H7 (cell line): ENCODE measurements at places on chromosomes 13 and 19.

DNA sequence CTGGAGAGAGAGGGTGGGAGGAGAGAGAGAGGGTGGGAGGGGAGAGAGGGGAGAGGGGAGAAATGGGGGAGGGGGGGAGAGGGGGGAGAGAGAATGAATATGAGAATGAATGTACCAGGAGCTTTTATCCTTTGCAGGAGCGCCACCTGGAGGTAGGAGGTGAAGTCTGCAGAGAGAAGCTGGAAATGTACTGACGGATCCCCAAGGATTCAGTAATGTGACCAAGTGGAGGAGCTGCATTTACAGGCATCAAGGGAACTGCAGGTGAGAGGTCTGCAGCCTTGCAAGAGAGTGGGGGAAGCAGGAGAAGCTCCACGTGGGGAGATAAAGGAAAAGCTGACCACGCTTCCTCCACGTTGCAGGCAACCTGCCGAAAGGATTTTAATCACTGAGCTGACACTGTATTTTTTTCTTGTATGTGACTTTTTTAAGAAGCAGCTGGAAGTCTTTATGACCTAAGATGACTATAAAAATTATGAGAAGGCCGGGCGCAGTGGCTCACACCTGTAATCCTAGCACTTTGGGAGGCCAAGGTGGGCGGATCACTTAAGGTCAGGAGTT, 33.7 kb downstream of the VSTM1 start:
- peak; percentile 73 for DNase-seq

- peak; percentile 65 for DNase-seq
Observed at GRCh38 chr19:9205501-9206113, 13.8 kb downstream of the OR7D4 start.

DNA sequence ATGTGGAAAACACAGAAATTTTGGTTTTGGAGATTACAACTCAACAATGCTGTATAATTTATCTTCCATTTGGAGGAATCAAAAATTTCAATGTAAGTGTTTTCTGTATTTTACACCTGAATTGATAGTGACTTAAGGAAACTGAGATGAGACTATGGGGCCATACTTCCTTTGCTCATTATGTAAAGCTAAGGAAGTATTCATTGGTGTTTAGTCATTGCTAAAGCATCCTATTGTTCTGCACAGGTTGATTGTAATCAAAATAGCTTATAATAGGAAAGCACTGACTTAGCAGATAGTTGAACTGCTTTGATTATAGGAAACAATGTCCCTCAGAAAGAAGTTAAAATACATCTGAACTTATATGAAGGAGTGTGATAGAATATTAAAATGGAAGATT, 244.4 kb upstream of the SLITRK5 start:
- DNase-seq: no peak

DNA sequence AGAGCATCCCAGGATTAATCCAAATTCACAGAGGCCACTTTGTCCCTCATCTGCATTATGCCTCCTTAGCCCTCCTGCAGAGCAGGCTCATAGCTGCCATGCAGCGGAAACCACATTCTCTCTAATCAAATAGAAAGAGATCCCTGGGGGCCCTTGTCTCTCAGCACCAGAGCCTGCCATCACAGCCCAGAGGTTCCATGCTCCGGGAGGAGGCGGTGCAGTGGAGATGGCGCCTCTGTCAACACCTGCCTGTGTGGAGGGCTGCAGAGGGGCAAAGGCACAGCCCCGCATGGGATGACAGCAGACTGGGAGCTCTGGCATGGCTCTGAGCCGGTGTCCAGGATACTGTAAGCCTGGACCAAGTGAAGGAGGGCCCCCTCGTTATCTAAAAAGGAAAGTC, 111.3 kb downstream of the SLC7A1 start:
- peak; percentile 72 for DNase-seq

GRCh38 chr19:47509973-47510372, 4.9 kb downstream of the NAPA start:
- no peak for DNase-seq

- DNase-seq: no peak
Observed at GRCh38 chr13:94992036-94992960, 280.0 kb upstream of the SOX21 start.

GRCh38 chr13:35293579-35294226, 182.8 kb downstream of the MAB21L1 start:
- no peak for DNase-seq

DNA sequence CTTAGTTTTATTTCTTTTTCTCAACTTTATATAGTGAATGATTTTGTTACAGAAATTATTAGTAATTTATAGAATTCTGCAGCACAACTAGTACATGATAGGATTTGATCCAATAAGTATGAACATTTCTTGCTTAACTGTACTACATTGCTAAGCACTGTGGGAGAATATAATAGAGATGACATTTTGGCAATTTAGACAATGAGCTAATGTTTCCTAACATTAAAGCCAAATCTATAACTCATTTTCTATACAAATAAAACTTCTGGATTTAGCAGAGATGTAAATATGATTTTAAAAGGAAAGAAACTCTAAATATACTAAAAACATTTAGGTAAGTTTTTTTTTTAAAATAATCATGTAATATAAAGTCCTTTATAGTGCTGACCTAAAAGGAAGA, 87.3 kb downstream of the FNDC3A start:
- DNase-seq: no peak

DNA sequence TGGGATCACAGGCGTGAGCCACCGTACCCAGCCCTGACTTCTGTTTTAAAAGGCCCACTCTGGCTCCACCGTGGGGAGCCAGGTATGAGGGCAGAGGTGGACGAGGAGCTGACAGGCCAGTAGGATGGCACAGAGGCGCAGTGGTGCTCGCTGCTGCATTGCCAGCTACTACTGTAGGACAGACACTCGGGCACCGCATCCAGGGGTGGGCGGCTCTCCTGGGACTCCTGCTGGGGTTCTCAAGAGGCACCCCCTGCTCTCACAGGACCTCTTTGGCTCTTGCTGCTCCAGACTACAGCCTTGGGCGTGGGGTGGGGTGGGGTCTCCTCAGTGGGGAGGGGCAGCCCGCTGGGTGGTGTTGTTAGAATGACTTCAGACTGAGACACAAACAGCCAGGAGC, 53.4 kb downstream of the LATS2 start:
- no peak for DNase-seq

- no peak for DNase-seq
Observed at GRCh38 chr13:99545979-99546378, 44.7 kb downstream of the TM9SF2 start.

GRCh38 chr19:31616031-31616430, 266.8 kb upstream of the TSHZ3 start:
- DNase-seq: no peak

DNA sequence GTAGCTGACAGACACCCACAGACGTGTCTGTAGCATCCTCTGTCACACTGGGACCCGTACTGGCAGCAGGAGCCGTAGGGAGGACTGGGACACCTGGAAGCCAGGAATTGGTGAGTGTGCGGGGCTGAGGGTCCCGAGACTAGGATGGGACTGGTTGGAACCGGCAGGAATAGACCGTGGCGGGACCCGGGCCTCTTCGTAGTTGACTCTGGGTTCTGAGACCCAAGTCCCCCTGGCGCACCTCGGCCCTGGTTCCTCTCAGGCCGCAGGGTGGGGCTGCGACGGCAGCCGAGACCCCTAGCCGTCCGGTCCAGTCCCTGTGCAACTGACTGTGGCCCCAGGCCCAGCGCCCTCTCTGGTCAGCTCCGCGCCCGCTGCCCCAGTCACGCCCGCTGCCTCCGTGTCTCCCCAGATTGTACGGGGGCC, 64.7 kb downstream of the ZNF823 start:
- DNase-seq: peak; percentile 86

GRCh38 chr13:32019612-32020233, 11.9 kb upstream of the FRY start:
- peak; percentile 37 for DNase-seq

DNA sequence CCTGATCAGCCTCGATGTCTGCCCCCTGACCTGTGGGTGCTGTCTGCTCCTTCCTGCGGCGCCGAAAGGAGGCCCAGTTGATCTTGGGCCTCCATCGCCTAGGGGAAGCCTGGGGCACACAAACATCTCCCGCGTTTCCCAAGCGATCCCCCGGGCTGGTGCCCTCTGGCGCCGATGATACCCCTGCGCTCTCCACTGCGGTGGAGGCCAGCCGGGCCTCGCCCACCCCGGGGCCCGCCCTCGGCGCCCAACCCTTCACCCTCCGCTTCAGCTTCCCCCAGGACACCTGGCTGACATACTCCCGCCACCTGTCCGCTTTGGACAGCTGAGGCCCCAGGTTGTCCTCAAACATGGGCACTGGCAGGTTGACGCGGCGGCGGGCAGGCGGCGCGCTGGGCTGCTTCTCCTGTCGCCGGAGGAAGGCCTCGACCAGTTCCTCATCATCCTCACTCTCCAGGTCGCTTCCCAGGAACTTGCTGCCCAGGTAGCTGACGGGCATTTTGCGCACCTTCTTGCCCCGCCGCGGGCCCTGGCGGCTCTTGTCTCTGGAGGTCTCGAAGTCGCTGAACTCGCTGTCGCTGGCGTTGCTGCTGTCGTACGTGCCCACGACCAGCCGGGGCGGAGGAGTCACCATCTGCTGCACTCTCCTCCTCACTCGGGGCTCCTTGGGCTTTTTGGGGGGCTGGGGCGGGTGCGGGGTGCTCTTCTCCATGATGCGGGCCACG, 1.3 kb downstream of the CCDC8 start:
- peak; percentile 69 for DNase-seq

- no peak for DNase-seq
Observed at GRCh38 chr13:26950968-26951367, 190.4 kb upstream of the GPR12 start.

DNA sequence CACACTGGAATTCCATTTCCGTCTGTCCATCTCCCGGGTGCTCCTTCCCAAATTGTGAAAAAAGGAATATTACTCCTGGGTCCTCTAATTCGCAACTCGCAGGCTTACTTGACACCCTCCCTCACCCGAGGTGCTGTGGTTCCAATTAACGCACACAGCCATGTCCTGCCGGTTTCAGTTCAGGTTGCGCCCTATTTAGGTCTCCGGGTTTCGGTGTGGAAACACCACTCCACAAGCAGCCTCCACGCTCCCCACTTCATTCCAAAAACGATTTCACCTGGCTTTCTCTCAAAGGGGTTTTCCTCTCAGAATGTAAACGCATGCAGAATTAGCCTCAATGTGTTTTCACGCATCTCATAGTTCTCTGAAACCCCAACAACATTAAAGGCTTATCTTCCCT, 37.9 kb downstream of the NAXD start:
- no peak for DNase-seq

DNA sequence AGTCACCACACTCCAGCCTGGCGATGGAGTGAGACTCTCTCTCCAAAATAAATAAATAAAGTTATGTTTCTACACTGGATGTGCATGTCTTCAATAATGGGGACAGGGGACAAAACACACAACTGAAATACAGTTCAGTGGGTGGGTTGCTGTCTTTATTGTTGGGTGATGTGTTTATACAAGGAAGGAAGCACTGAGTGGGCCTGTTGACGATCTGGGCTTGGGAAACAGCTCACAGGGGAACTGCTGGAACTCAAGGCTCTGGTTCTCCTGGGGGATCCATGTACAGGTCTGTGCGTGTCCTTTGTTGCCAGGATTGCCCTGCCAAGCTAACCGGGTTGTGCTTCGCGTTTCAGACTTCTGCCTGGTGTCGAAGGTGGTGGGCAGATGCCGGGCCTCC, 18.9 kb downstream of the SPINT2 start:
- no peak for DNase-seq

- no peak for DNase-seq
Observed at GRCh38 chr13:52034616-52035226, 10.2 kb downstream of the UTP14C start.

GRCh38 chr13:51953347-51954195, 57.7 kb downstream of the ATP7B start:
- DNase-seq: no peak

DNA sequence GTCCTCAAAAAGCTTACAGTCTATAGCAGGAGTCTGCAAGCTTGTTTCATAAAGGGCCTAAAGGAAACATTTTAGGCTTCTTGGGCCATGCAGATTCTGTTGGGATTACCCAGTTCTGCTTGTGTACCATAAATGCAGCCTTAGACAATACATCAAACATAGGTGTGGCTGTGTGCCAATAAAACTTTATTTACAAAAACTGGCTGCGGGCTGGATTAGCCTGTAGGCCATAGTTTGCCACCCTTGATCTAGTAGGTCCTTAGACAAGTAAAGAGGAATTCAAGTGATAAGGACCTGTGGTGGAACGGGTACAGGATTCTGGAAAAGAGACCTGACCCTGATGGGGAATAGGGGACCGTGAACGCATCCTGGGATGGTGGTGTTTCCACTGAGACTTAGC, 51.9 kb downstream of the ESD start:
- no peak for DNase-seq

GRCh38 chr13:52651897-52652195, 790 bp upstream of the SUGT1 start:
- no peak for DNase-seq
